ENCODE measurements at places on chromosomes 6 and 20. TPM values are rescaled to one million over a fixed set of nuclear protein-coding genes. Genes with fewer than 3 reads are reported as not detected.

The AIF1 gene
- 13.2 TPM for total RNA-seq

The PIGT gene
- 136 TPM for total RNA-seq

The EYS gene
- total RNA-seq, result not detected

The TMEM239 gene
- total RNA-seq, result not detected

The SSTR4 gene
- total RNA-seq, result not detected

The LGSN gene
- total RNA-seq, result not detected

The SMOC2 gene
- not detected for total RNA-seq

The C6orf132 gene
- total RNA-seq, result not detected

The NANP gene
- 1.8 TPM for total RNA-seq

The NUP153 gene
- 63.3 TPM for total RNA-seq

The EYA2 gene
- total RNA-seq, result not detected

The TPBG gene
- total RNA-seq, result 2.5 TPM

The SLC17A3 gene
- total RNA-seq, result 2.4 TPM

The FKBP1C gene
- total RNA-seq, result not detected

The ZSWIM3 gene
- 1.2 TPM for total RNA-seq

The SCAF8 gene
- 55.0 TPM for total RNA-seq

The EEF1A2 gene
- 0.99 TPM for total RNA-seq

The SLC35D3 gene
- 1.6 TPM for total RNA-seq

The FAM184A gene
- 3.5 TPM for total RNA-seq

The ZNF335 gene
- 129 TPM for total RNA-seq

The PRDM1 gene
- 122 TPM for total RNA-seq
